Thyroid gland (tissue), 4 donors: ENCODE measurements at places on chromosomes 12 and 14.

DNA sequence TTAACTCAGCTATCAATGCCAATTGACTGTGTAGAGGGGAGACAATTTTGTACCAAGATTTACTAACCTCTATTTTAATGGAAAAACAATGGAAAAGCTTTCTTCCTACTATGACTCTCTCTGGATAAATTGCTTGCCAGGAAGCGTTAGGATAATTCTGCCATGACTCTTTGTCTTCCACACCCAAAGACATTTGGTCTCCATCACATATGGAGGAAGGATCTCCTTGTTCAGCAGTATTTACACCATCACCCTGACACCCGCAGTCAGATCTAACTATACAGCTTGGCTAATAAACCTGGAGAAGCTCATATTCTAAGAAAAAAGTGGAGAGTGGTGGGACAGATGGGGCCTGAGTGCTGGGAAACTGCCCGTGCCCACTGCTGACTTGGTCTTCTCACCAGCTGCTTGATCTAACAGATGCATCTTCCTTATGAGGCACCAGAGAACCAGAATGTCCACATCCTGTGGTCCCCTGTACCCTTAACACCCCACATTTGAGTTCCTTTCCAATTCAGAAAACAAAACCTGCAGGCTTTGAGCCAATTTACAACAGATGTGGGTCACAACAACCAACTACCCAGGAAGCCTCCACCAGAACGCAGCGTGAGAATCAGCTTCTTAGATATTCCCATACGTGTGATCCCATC is 154.0 kb downstream of the DAD1 start:
- no peak for DNase-seq
- peaks cover 17% of the 10 kb centered on the region for H3K4me1 ChIP-seq
- H3K4me3 ChIP-seq: no peak overlapping the region
- H3K27me3 ChIP-seq: no peaks in the 10 kb centered on the region
- H3K36me3 ChIP-seq: no peaks in the 10 kb centered on the region

GRCh38 chr12:104358353-104359003 is 54.9 kb downstream of the EID3 start:
- no peaks in the 10 kb centered on the region for H3K27me3 ChIP-seq
- no peaks in the 10 kb centered on the region for H3K4me1 ChIP-seq
- no peaks in the 10 kb centered on the region for H3K36me3 ChIP-seq
- no peak overlapping the region for H3K27ac ChIP-seq
- peak; percentile 57 for DNase-seq
- H3K4me3 ChIP-seq: no peak overlapping the region

- no peaks in the 10 kb centered on the region for H3K4me1 ChIP-seq
- H3K4me3 ChIP-seq: no peak overlapping the region
- no peaks in the 10 kb centered on the region for H3K27me3 ChIP-seq
- no peak overlapping the region for H3K27ac ChIP-seq
- no peaks in the 10 kb centered on the region for H3K36me3 ChIP-seq
Measured at GRCh38 chr14:87869619-87870583, 123.1 kb downstream of the GALC start.

DNA sequence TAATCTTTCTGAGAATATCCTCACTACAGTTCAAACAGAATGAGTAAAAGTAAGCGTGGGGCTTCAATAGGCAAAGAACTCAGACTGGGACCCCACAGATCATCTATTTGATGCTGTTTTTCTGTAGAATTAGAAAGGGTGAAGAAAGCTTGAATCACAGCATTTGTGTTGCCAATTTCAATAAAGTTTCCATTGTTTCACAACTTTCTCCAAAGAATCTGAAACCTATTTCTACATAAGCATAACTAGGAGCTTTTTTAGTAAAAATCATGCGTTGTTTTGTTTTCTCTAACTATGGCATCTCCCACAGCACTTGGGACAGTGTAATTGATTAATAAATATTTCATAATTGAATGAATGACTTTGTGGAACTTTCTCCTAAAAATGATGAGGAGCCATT is 16.7 kb upstream of the NEDD1 start:
- no peak overlapping the region for H3K4me3 ChIP-seq
- no peaks in the 10 kb centered on the region for H3K4me1 ChIP-seq
- no peak overlapping the region for H3K27ac ChIP-seq
- H3K36me3 ChIP-seq: no peaks in the 10 kb centered on the region
- DNase-seq: no peak

DNA sequence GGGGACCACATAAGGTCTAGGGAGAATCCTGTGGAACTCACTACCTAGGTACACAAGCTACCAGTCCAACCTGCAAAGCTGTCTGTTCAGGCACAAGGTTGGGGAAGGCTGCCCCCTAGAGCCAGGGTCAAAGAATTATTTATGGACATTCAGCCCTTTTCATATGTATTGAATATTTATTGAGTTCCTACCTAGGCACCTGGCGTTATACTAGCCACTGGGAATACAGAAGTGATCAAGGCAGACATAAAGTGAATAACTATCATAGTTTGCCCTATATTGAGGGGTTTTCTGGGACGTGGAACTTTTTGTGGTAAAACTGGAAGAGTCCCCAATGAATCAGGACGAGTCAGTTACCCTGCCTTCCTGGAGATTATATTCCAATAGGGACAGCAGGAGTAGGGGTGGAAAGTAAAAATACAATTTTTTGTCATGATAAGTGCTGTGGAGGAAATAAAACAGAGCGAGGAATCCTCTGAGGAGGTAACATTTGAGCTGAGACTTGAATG is 5.8 kb upstream of the SLC48A1 start:
- H3K4me1 ChIP-seq: peaks cover 25% of the 10 kb centered on the region
- no peak overlapping the region for H3K4me3 ChIP-seq
- H3K36me3 ChIP-seq: no peaks in the 10 kb centered on the region
- peak; percentile 69 for DNase-seq
- H3K27me3 ChIP-seq: no peaks in the 10 kb centered on the region

- H3K27ac ChIP-seq: no peak overlapping the region
- H3K27me3 ChIP-seq: no peaks in the 10 kb centered on the region
- H3K4me1 ChIP-seq: no peaks in the 10 kb centered on the region
- no peak for DNase-seq
Measured at GRCh38 chr12:41486718-41487117, 298.6 kb downstream of the PDZRN4 start.

- peaks cover 11% of the 10 kb centered on the region for H3K4me1 ChIP-seq
- H3K27me3 ChIP-seq: no peaks in the 10 kb centered on the region
- no peaks in the 10 kb centered on the region for H3K36me3 ChIP-seq
- no peak overlapping the region for H3K4me3 ChIP-seq
Measured at GRCh38 chr14:68757618-68758081, 35.2 kb downstream of the ZFP36L1 start.

DNA sequence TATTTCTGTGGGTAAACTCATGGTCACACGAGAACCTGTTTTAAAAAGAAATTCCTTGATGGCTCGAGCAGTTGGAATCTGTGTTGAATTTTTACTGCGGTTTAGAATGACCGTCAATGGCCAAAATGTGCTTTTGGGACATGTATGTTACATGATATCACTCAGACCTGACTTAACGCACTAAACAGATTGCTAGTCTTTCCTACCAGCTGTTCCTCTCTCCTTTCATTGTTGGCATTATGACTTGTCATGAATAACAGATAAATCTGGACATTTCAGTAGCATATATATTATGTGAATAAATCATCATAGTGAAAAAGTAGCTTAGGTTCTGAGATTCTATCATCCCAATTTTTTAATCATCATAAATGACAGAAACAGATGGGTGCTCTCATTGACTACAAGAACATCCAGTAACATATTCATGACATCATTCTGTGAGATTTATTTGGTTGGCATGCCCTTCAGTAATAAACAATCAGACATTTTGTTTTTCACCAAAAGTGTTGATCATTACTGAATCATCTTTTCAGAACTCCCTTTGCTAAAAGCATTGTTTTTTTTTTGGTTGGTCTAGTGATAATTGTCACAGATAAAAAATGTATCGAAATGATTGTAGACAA is 57.9 kb upstream of the NAV3 start:
- no peak for DNase-seq
- H3K27me3 ChIP-seq: no peaks in the 10 kb centered on the region
- no peaks in the 10 kb centered on the region for H3K4me1 ChIP-seq

GRCh38 chr12:92185052-92185451 is 39.4 kb upstream of the BTG1 start:
- H3K27ac ChIP-seq: no peak overlapping the region
- H3K4me1 ChIP-seq: no peaks in the 10 kb centered on the region
- H3K4me3 ChIP-seq: no peak overlapping the region
- no peak for DNase-seq
- no peaks in the 10 kb centered on the region for H3K27me3 ChIP-seq
- H3K36me3 ChIP-seq: no peaks in the 10 kb centered on the region

GRCh38 chr12:24742378-24742777 is 206.5 kb downstream of the BCAT1 start:
- H3K36me3 ChIP-seq: no peaks in the 10 kb centered on the region
- no peaks in the 10 kb centered on the region for H3K4me1 ChIP-seq
- peak; percentile 7 for DNase-seq
- H3K27me3 ChIP-seq: no peaks in the 10 kb centered on the region
- no peak overlapping the region for H3K27ac ChIP-seq

- H3K36me3 ChIP-seq: no peaks in the 10 kb centered on the region
- peak overlapping the region; percentile 84 for H3K4me3 ChIP-seq
- no peaks in the 10 kb centered on the region for H3K27me3 ChIP-seq
- DNase-seq: peak; percentile 41
Measured at GRCh38 chr14:67514650-67515385, 18.3 kb upstream of the PLEKHH1 start.

DNA sequence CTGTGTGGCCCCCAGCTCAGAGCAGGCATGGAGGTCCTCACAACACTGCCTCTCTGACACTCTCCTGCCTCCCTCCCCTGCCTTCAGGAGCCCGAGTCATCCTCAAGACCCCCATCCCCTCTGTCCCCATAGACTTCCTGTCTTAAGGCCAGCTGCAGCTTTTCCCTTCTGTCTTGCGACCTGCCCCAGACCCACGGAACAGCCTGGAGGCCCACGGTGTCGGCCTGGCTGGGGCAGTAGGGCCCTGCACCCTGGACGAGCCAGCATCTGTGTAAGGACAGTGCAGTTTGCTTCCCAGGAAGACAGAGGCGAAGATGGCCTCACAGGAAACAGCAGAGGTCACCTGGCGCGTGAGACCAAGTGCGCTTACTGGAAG is 9.7 kb downstream of the TEDC1 start:
- no peaks in the 10 kb centered on the region for H3K4me1 ChIP-seq
- H3K27ac ChIP-seq: no peak overlapping the region
- H3K4me3 ChIP-seq: no peak overlapping the region
- no peaks in the 10 kb centered on the region for H3K36me3 ChIP-seq
- no peaks in the 10 kb centered on the region for H3K27me3 ChIP-seq
- no peak for DNase-seq

- DNase-seq: no peak
- H3K27me3 ChIP-seq: no peaks in the 10 kb centered on the region
- no peak overlapping the region for H3K4me3 ChIP-seq
- no peaks in the 10 kb centered on the region for H3K36me3 ChIP-seq
Measured at GRCh38 chr12:27826076-27826475, 46.0 kb upstream of the MANSC4 start.

DNA sequence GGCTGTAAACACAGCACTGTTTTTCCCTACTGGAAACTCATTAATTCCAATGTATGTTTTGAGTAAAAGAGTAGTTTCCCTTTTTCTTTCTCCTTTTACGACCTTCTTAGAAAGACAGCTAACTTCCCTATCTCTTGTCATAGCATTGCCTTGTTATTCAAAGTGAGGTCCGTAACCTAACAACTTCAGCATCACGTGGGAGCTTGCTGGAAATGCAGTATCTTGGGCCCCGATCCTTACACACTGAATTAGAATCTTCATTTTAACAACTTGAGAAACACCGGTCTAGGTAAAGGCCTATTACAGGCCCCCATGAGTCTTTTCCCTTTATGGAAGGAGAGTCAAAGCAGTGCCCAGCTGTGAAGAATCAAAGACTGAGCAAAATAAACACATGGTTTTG is 230.7 kb upstream of the PRKD1 start:
- DNase-seq: no peak
- H3K27ac ChIP-seq: no peak overlapping the region
- no peak overlapping the region for H3K4me3 ChIP-seq
- no peaks in the 10 kb centered on the region for H3K4me1 ChIP-seq
- no peaks in the 10 kb centered on the region for H3K36me3 ChIP-seq
- no peaks in the 10 kb centered on the region for H3K27me3 ChIP-seq

DNA sequence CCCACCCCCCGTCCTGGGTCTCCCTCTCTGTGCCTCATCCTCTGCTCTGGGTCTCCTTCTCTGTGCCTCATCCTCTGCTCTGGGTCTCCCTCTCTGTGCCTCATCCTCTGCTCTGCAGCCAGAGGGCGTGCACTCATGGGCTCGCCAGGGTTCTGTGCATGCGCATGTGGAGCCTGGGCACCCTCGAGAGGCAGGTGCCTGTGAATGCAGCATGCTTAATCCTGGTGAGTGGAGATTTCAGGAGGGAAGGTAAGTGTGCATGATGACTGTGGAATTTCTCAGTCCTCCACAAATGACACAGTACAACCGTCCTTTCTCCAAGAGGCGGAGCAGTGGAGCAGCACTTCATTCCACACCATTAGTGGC is 65.2 kb downstream of the EP400 start:
- peak; percentile 89 for DNase-seq
- no peak overlapping the region for H3K27ac ChIP-seq
- peaks cover 9% of the 10 kb centered on the region for H3K4me1 ChIP-seq
- no peaks in the 10 kb centered on the region for H3K27me3 ChIP-seq
- no peak overlapping the region for H3K4me3 ChIP-seq

DNA sequence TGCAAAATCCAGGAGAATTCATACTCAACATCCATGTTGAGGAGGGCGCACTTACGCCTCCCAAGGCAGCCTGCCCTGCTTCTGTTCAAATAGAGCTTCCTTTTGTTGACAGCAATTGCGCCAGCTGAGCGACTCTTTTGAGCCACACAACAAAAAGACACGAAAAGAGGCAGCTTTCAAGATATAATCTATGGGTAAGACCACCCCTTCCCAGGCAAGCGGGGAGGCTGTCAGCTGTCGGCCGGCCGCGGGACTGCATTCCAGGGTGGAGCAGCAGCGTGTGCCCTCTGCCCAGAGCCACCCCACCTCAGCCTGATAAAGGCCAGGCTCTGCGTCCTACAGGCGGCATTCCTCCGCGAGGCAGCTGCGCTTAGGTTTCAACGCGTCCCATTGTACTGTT is 15.8 kb upstream of the STAB2 start:
- no peaks in the 10 kb centered on the region for H3K27me3 ChIP-seq
- DNase-seq: peak; percentile 14
- no peak overlapping the region for H3K27ac ChIP-seq
- no peak overlapping the region for H3K4me3 ChIP-seq
- H3K4me1 ChIP-seq: peaks cover 4% of the 10 kb centered on the region
